ENCODE measurements at places on chromosomes 7 and 10. TPM values are rescaled to one million over a fixed set of nuclear protein-coding genes. Genes with fewer than 3 reads are reported as not detected.

Gene DGKB
- 2.2 TPM for total RNA-seq

Gene ANKRD22
- total RNA-seq: 4.4 TPM

Gene VPS37D
- total RNA-seq: 5.4 TPM

Gene HOXA9
- 13.0 TPM for total RNA-seq

Gene SYT15
- 5.4 TPM for total RNA-seq

Gene ADAM8
- 11.0 TPM for total RNA-seq

Gene ERV3-1
- total RNA-seq: 29.5 TPM

Gene SFRP5
- 1.7 TPM for total RNA-seq

Gene SHH
- 0.25 TPM for total RNA-seq

Gene GIGYF1
- total RNA-seq: 20.6 TPM

Gene FXYD4
- not detected for total RNA-seq

Gene STARD3NL
- total RNA-seq: 29.5 TPM

Measured in vagina (tissue), 2 donors.